Cerebellar nuclear complex (tissue), 1 donor: ENCODE measurements at places on chromosomes 6 and 20.

GRCh38 chr20:33305589-33306057 is 22.6 kb downstream of the BPIFB1 start:
- no peak for DNase-seq

DNA sequence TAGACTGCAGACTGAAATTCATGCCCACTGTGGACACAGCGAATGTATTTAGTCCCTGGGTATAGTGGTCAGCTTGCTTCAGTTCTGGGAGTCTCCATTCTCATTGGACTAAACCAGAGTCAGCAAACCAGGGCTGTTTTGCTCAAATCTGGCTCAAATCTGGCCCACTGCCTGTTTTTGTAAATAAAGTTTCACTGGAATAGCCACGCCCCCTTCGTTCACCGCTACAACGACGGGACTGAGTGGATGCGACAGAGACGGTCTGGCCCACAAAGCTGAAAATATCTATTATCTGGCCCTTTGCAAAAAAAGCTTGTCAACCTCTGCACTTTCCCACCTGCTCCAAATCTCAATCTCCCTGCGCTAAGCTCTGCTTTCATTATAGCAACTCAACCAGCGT is 135.4 kb downstream of the BMP7 start:
- DNase-seq = no peak

- DNase-seq = no peak
Measured at GRCh38 chr6:16723826-16724225, 37.4 kb downstream of the ATXN1 start.

GRCh38 chr6:157956171-157956730 is 25.4 kb upstream of the SYNJ2 start:
- DNase-seq = no peak
